Stimulated activated CD8-positive, alpha-beta memory T cell treated with anti-CD3 and anti-CD28 coated beads, Interleukin-4, amount 100 ng/mL, for 48 hours (primary cell): ENCODE measurements at places on chromosomes 16 and 17.

- no peak for DNase-seq
Measured at GRCh38 chr16:24471561-24472350, 67.6 kb upstream of the RBBP6 start.

DNA sequence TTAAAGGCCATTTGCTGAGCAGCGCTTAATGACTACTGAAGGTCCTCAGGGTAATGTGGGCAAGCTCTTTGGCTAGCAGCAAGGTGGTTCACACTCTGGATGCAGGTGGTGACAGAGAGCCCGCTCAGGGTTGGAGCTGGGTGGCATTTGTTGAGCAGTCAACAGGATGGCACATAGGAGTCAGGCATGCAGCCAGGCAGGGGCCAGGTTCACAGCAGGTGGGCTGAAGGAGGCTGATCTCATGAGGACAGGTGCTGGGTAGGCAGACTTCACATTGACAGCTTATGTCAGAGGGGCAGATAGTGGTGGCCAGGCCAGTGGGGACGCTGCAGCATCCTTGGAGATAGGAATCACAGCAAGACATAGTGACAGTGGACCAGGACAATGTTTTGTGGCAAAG is 4.5 kb downstream of the KRTAP3-1 start:
- no peak for DNase-seq

GRCh38 chr17:9360677-9361081 is 214.9 kb downstream of the STX8 start:
- DNase-seq, result no peak

DNA sequence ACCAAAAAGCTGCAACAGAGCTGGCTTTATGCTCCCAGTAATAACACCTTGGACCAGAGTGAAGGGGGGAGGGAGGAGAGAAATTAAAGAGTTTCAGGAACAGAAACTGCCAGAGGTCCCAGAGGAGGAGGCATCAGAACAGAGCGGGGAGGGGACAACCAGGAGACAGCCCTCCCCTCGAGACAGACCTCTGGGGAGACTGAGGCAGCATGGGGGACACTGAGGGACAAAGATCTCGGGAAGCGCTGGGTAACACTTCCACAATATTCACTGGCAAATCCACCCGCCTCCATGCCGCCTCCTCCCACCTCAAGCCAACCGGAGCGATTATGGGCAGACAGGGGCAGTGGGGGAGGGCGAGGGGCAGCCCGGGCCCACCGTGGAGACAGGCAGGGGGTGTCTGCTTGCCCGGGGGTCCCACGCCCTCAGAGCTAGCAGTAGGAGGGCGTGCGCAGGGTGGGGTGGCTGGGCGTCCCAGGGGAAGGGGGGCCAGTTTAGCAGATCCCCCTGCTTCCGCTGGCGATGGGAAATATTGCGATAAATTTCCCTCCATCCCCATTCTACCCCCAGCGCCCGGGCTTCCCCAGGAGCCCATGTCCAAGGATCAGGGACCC is 1.2 kb downstream of the PCGF2 start:
- no peak for DNase-seq

GRCh38 chr17:4766723-4767122 is 5.0 kb upstream of the TM4SF5 start:
- no peak for DNase-seq

GRCh38 chr17:50428831-50429424 is 2.9 kb downstream of the ACSF2 start:
- DNase-seq, result no peak

GRCh38 chr17:16947470-16947869 is 24.4 kb downstream of the TNFRSF13B start:
- DNase-seq, result no peak

- no peak for DNase-seq
Measured at GRCh38 chr16:87856791-87857228, 12.5 kb downstream of the SLC7A5 start.

GRCh38 chr16:58530179-58530578 is 14.9 kb downstream of the SETD6 start:
- DNase-seq, result no peak

DNA sequence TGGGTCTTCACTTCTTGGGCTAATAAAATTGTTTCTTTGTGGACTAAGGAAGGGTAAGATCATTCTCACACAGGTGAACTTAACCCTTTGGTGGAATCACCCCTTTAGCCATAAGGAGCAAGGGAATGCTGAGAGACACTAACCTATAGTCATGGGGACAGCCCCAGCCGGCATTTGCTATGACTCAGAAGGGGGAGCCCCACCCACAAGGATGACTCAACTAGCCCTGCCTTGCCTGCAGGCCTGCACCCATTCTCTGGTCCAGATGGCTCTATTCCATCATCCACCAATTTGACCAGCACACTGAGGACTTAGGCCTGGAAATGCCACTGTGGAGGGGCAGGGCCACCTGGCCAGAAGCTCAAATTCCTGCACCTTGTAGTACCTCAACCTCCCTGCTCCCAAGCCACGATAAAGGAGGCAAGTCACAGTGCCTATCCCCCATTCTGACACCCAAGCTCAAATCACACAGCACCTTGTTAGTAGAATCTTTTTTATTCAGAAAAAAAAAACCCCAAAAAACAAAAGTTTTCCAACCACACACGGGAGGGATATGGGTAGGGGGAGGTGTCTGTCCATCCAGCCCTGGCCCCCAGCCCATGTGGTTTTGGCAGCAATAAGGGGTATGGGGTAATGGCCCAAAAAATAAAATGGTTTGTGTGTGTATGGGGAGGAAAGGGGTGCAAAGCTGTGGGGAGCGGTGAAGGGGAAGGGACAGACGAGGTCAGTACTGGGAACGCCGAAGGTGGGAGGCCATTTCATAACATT is 3.0 kb downstream of the PFN1 start:
- peak; percentile 92 for DNase-seq

- no peak for DNase-seq
Measured at GRCh38 chr17:38334480-38335364, 9.0 kb downstream of the GPR179 start.

DNA sequence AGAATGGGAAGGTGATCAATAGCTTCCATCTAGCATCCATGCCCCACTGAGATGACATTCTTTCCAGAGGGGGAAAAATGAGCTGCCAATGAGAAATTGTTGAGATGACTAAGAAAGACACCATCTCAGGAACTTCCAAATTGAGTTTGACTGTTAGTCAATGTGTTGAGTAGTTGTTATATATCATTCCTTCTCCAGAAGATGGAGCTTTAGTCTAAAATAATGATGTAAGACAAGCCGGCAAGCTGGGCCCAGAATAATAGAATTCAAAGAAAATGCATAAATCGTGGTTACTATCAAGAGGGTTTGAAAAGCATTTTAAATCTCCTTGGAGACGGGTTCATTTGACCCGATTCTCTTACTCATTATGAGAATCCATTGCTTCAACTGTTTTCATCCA is 71.0 kb upstream of the ATF7IP2 start:
- DNase-seq, result no peak

DNA sequence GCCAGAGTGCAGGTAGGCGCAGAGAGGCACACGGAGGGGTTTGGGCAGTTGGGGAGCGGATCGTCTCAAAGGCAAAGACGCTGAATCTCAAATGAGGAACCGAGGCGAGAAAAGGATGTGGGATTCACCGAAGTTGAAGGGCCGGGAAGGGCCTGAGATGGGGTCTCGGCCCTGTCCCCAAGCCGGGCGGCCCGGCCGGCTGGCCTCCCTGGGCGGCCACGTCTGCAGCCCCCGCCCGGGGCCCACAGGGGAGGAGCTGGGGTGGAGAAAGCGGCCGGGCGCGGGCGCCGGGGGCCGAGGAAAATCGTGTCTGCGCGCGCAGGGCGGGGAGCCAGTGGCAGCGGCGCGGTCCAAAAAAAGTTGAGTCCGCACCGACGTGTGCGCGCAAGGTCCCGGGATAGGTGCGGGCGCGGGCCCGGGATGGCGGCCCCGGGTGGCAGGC is 458 bp downstream of the SLC12A4 start:
- DNase-seq, result peak; percentile 57

GRCh38 chr16:9050102-9050830 is 41.2 kb upstream of the HAPSTR1 start:
- peak; percentile 56 for DNase-seq

GRCh38 chr17:79741751-79742588 is 11.2 kb downstream of the ENPP7 start:
- DNase-seq, result peak; percentile 84

GRCh38 chr16:69823831-69824563 is 61.9 kb downstream of the WWP2 start:
- no peak for DNase-seq

DNA sequence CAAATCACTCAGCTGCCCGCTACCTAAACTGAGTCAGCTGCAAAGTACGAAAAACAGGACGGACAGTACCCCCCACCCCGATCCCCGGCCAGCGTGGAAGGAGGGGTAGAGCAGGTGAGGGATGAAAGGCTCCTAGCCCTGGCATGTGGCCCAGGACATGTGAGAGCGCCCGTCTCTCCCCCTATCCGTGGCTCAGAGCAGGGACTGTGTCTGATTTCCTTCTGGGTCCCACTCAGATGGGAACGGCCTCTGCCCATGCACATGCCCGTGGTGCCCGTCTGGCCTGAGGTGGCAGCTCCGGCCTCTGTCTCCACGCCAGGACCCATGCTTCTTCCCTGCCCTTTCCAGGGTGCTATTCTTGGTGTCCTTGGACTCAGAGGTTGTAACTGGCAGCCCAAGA is 30.2 kb upstream of the RASD1 start:
- no peak for DNase-seq

- no peak for DNase-seq
Measured at GRCh38 chr16:54356391-54356790, 69.8 kb upstream of the IRX3 start.

GRCh38 chr17:69414408-69415274 is at the start of gene MAP2K6:
MAP2K6 (plus strand) TSS chr17:69414697; CDS start chr17:69414985, 288 bp downstream.
- peak; percentile 86 for DNase-seq

GRCh38 chr17:60090417-60090816 is 11.7 kb upstream of the HEATR6 start:
- DNase-seq, result no peak

- DNase-seq, result peak; percentile 72
Measured at GRCh38 chr17:64491034-64491860, 5.6 kb downstream of the POLG2 start.

DNA sequence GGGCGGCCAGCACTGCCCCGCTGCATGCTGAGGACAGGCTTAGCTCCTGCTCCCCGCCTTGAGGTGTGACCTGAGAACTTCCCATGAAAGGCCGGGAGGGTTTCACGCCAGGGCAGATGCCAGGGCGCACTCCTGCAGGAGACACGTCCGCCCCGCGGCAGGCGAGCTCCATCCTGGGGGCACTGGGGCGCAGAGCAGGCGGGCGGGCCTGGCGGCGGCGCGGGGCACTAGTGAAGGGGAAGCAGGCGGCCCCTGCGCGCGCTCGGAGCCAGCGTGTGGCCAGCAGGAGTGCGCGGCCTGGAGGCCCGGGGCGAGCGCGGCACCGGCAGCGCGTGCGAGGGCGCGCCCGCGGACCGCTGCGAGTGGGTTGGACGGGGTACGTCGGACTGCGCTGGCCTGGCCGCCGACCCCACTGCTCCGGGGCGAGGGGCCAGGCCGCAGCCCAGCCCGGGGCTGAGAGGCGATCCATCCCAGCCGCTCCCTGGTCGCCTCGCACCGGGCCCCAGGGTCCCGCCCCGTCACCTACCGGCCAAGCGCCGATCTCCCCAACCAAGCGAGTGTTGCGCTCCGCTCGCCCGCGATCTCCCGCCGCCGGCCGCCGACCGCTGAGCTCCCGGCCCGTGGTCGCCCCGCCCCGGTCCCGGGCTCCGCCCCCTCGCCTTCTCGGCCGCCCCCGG is at the start of gene MAP3K14:
MAP3K14 (minus strand) TSS at position 587 of the 677 bp plus-strand sequence. CDS start 26,275 bp downstream, outside the sequence.
- DNase-seq, result peak; percentile 66

- no peak for DNase-seq
Measured at GRCh38 chr17:54177606-54178308, 355.0 kb downstream of the KIF2B start.

GRCh38 chr16:30416624-30417528 is 9.5 kb downstream of the ZNF771 start:
- peak; percentile 42 for DNase-seq

DNA sequence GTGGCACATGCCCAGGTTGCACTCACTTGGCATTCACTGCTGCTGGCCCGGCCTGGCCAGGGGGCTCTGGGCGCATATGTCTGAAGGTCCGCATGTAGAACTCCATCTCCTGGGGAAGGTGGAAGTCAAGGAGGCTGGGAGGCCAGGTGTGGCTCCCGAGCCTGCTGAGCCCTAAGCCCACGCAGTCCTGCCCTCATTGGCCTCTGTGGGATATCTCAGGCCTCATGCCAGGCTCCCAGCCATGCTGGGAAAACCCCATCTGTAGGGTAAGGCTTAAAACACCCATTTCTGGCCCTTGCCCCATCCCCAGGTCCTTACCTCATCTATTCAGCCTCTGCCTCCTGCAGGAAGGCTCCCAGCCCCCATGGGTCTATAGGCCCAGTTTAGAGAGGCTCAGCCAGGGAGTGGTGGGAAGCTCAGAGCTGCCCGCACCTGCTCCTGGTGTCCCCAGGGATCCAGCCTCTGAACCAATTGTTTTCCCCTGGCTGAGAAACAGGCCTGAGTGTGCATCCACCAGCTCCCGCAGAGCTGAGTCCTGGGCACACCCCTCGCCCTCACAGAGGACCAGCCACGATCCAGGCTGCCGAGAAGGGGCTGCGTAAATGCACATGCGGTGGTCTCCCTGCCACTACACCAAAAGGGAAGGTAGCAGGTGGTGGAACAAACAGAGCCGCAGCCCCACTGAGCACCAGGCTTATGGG is 2.3 kb upstream of the TPPP3 start:
- DNase-seq, result no peak

DNA sequence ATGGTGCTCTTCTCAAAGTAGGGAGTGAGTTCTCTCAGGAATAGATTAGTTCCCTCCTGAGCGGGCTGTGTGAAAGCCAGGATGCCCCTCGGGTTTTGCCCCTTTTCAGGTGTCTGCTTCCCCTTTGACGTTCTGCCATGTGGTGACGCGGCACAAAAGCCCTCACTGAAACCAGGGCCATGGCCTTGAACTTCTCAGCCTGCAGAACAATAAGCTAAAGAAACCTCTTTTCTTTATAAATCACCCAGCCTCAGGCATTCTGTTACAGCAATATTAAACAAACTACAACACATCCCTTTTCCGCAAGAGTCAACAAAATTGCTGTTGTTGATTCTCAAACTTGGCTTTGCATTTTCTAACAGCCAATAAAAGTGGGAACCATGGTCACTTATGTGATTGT is 15.5 kb upstream of the CACNG5 start:
- DNase-seq, result no peak

DNA sequence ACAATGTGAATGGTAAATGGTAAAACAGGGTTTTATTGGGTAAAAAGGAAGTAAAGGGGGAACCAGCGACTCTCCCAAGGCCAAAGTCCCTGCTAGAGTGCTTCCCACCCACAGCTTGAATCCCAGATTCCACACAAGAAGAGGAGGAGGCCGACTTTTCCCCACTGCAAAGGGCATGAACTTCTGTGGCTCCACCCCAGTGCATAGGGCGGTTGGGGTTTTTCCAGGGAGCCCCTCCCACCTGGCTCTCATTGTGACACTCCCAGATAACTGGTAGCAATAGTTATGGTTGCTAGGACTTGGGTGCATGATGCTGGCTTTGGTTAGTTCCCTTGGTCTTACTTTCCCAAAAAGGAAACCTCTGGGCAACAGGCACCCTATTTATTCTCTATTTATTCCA is 666.0 kb upstream of the CA10 start:
- DNase-seq, result no peak

DNA sequence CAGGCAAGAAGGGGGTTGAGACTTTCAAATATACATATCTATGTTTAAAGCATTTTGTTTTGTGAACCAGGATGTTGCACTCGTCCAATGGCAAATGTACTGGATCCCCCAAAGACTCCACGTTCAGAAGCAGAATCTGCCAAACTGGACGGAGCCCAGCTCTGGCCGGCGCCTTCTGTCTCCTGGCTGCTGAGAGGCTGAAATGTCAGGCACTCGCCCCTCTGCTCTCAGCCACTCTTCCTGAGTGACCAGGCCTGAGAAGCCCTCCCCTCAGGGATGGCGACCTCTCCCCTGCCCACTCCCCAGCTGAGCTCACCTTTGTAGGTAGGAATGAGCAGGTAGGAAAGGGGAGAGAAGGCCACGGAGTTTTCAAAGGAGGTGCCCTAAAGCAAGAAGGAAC is 187.5 kb upstream of the FOXF1 start:
- DNase-seq, result no peak
